ENCODE measurements at places on chromosomes 5 and 9.

- no peak for DNase-seq
Observed at GRCh38 chr9:113985968-113986585, 92.0 kb downstream of the AMBP start.

DNA sequence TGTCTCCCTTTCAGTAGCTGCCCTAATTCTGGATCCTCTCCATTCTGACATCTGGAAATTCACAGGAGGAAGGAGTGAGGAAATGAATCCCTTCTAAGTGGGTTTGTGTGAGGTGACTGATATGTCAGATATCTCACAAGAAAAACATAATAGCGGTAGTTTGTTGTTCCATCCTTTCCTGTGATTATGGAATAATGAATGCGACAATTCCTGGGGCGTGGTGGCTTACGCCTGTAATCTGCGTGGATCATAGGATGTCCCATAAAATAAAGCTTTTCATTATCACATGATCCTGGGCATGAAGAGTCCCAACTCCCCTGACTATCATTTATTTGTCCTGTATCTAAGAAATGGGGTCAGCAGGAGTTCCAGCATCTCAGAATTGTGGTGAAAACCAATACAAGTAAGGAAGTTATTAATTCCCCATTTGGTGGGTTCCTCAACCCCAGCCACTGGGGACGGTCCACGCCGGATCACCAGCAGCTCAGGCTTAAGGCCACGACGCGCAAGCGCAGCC is 375 bp upstream of the C5orf24 start:
- no peak for DNase-seq

DNA sequence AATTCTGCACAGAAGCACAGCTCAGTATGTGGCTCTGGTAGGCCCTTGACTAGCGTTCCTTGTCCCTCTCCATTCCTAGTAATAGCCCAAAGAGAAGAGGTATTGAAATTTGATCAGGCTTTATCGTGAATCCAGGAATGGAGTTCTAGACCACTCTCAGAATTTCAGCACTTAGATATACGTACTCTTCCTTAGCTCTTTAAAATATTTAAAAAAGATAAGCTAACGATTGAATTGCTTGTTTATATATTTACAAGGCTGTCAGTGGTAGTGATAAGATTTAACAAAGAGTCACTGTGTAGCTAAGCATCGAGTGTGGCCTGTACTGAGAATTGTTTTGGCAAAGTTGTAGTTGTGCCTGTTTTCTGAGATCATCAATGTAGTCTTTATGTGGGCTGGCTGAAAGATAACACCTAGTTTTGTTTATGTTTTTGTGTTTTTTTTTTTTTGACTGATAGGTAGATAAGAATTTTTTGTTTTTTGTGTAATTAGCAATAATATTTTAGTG is 2.5 kb downstream of the KIAA1958 start:
- DNase-seq: no peak

DNA sequence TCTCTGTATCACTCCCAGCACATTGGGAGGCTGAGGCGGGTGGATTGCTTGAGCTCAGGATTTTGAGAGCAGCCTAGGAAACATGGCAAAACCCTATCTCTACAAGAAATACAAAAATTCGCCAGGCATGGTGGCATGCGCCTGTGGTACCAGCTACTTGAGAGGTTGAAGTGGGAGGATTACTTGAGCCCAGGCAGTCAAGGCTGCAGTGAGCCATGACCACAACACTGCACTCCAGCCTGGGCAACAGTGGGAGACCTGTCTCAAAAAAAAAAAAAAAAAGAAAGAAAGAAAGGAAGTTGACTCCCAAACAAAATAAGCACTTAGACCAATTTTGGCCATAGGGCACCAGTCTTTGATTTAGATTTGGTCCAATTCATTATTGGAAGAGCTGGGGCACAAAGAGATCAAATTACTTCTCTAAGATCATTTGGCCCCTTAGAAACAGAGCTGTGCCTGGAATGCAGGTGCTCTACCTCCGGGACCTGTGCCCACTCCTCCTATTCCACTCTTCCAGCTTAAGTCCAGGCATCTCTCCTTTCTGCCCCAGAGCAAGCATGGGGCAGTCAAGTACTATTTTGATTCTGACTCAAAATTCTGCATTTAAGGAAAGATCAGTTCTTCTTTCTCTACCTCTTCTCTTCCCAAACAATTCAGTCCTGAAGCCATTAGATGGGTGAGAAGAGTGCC is 59.0 kb downstream of the ALDH7A1 start:
- no peak for DNase-seq

DNA sequence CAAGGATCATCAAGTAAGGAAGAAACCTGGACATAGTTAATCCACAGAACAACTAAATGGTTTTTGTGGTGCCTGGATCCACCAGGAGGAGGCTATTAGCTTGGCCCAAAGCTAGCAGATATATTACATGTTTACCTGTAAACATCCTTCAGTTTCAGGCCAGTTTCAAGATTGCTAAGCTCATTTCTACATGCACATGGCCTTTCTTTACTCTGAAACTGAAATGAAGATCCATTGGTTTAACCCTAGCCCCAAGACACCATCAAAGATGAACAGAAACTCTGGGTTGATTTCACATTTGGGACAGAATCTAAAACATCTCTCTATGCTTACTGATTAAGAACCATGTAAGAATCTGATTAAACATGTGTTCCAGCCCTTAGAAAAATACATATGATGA is 611.8 kb downstream of the TLE1 start:
- DNase-seq: no peak

- DNase-seq: no peak
Observed at GRCh38 chr5:150541397-150541675, 33.4 kb downstream of the NDST1 start.

GRCh38 chr9:129835860-129836223 is 584 bp downstream of the USP20 start:
- DNase-seq: no peak

GRCh38 chr9:20844916-20845315 is 160.9 kb downstream of the FOCAD start:
- no peak for DNase-seq

GRCh38 chr9:115080242-115080641 is 37.7 kb downstream of the TNC start:
- DNase-seq: no peak

DNA sequence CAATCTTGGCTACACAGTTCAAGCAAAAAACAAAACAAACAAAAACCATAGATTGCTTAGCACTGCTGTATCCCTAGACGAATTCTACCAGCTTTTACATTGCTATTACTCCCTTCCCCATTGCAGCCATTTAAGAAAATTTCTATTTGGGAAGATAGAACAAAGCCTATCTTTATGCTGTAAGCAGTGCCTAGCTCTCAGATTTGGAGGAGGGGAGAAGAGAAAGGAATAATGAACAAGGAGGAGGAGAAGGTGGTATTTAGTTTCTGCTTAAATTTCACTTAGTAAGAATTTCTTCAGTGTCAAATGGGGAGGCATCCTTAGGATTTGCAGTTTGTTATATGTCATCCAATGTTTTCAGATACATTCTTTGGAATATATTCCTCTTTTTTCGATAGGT is 16.2 kb upstream of the TLE1 start:
- no peak for DNase-seq

- DNase-seq: no peak
Observed at GRCh38 chr9:109781541-109782197, 1.7 kb downstream of the PALM2AKAP2 start.

DNA sequence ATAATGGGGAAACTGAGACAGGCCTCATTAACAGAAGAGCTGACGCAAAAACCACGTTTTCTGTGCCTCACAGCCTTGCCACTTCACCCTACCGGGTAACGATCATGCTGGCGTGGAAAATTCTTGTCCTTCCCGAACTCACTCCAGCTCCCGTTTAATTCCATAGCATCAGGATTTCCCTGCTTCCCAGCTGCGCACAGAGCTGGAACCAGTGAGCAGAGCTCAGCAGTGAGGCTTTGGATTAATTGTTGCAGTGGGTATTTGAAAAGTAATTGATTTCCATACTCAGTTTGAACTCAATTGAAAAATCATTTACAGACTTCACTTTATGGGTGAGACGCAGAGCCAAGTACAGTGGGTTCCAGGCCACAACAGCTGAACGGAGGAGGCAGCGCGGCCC is 199.0 kb upstream of the ADAMTS16 start:
- no peak for DNase-seq

DNA sequence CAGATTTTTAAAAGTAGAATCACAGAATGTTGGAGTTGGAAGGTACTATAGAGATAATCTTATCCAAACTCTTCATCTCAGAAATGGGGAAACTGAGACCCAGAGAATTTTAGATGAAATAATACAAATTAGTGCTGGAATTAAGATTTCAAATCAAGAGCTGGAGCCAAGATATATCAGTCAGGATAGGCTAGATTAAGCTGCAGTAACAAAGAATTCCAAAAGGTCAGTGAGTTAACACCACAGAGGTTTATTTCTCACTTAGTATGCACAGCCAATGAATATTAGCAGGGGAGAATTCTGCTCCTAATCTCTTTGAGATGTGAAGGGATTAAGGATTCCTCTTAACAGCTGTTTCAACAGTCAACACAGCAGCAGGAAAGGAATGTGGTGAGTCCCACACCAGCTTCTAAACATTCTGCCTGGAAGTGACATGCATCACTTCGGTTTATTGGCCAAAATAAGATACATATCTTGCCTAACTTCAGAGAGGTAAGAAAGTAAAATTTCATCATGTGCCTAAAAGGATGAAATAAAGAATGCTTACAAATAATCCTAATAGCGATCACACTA is 136.8 kb downstream of the FRMD3 start:
- no peak for DNase-seq

GRCh38 chr5:88934439-88934838 is 51.5 kb upstream of the MEF2C start:
- DNase-seq: no peak

DNA sequence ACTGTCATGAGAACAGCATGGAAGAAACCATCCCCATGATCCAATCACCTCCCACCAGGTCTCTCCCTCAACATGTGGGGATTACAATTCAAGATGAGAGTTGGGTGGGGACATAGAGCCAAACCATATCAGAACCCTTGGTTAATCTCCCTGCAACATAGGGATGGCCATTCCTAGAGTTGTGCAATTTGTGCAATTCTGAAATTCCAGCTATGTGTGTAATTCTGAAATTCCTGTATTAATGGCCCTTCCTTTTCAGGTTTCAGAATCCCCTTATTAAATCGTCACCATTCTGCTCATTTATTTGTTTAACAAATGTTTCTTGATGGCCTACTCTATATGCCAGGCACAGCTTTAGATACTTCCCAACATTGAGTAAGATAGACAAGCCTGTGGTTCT is 282.6 kb downstream of the SMARCA2 start:
- no peak for DNase-seq

GRCh38 chr5:179505636-179506261 is 44.6 kb upstream of the RUFY1 start:
- DNase-seq: no peak

DNA sequence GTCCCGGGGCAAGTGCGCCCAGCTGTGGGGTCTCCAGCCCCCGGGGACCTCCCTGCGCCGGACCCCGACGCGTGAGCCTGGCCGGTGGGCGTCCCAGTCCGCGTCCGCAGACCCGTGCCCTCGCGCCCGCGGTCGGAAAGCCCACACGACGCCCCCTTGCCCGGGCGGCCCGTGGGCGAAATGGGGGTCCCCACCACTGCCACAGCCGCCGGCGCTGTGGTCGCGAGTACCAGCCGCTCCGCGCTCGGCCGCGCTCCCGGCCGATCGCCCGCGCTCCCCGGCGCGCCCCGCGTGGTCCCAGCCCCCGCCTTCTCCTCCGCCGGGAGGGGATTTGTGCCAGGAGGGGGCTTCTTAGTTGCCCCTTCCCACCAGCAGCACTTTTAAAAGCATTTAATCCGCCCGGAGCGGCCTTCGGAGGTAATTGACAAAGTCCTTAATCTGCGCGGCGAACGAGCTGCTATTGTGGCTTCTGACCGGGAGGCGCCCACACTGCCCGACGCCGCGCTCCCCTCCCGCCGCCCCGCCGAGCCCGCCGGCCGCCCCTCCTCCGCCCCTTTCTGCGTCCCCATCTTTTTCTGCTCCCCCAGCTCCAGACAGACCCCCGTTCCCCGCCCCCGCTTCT is 469 bp upstream of the FIBCD1 start:
- DNase-seq: no peak

DNA sequence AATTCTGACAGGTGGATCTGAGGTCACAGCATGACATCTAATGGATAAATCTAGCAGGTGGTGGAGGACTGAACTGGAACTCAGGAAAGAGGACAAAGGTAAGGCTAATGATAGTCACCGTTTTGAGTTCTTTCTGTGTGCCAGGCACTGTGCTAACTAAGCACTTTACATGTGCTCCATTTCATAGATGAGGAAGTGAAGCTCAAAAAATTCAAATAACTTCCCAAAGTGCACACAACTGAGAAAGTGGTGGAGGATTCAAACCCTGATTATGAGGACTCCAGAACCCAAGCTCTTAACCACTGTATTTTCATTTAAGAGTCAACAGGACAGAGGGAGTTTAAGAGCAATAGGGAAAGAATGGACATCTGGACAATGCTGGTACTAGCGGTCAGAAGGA is 7.1 kb upstream of the DELE1 start:
- DNase-seq: no peak

GRCh38 chr5:9231842-9232241 is 314.0 kb downstream of the SEMA5A start:
- DNase-seq: no peak

GRCh38 chr9:117725426-117725887 is 21.3 kb downstream of the TLR4 start:
- no peak for DNase-seq

DNA sequence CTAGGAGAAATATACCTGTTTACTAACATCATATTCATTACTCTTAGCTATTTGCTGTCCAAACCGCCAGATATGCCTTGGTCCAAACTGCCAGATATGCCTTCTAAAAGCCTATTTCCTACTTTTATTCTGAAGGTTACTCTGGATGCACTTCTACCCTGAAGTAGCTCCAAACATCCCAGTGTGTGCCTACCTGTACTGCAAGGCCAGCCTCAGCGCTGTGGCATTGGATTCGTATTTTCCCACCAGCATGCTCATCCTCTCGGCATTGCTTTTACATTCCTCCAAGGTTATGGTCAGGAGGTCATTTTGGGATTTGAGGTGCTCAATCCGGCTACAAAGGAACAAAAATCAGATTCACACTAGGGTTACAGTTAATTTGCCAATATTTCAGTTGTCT is 94.3 kb downstream of the DCP2 start:
- DNase-seq: no peak

- DNase-seq: no peak
Observed at GRCh38 chr5:132854301-132854700, 12.0 kb downstream of the GDF9 start.

- DNase-seq: no peak
Observed at GRCh38 chr5:11894992-11895391, 9.3 kb downstream of the CTNND2 start.

DNA sequence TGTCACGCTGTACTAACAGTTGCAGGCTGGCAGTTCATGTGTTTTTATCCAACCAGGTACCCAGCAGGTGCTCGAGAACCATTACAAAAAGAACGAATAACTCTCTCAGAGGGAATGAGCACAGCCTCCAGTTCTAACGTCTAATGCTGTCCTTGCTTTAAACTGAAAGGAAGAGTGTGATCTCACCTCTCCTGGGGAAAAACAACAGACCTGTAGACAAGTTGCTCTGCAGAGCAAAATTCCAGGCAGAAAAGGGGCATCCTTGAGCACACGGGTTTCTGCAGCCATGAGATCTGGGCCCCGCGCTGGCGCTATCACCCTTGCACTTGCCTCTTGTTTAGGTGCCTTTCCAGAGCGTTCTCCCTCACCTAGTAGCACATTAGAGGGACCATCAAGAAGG is 92.5 kb upstream of the DNAH5 start:
- DNase-seq: no peak

GRCh38 chr9:108816037-108816436 is 39.7 kb downstream of the ACTL7B start:
- DNase-seq: no peak

GRCh38 chr9:124629600-124629999 is 122.4 kb upstream of the NR5A1 start:
- DNase-seq: no peak

- DNase-seq: no peak
Observed at GRCh38 chr9:137688725-137689124, 69.9 kb downstream of the EHMT1 start.

Measured in stimulated activated CD8-positive, alpha-beta memory T cell treated with anti-CD3 and anti-CD28 coated beads, Interleukin-7, amount 100 ng/mL, for 1 hour (primary cell).